ENCODE measurements at places on chromosomes 3 and 15.

DNA sequence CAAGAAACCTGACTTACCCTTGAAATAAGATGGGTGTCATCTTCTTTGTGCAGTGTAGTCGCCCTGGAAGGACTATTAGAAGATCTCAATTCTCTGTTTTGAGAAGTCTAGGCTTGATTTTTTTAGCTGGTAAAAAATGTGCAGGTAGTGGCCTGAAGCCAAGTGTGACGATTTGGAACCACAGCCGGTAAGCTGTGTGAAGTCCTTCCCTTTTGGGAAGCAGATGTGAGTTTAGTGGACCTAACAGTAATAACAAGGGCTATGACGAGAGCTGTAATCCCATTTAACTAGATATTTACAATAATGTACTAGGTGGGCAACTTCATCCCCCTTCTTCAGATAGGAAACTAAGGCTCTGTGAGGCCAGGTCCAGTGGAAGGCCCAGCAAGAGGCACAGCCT lies 81.7 kb upstream of the MYZAP start:
- DNase-seq = no peak

- DNase-seq = no peak
These were observed 23.5 kb downstream of the MITF start for GRCh38 chr3:69762768-69763229.

DNA sequence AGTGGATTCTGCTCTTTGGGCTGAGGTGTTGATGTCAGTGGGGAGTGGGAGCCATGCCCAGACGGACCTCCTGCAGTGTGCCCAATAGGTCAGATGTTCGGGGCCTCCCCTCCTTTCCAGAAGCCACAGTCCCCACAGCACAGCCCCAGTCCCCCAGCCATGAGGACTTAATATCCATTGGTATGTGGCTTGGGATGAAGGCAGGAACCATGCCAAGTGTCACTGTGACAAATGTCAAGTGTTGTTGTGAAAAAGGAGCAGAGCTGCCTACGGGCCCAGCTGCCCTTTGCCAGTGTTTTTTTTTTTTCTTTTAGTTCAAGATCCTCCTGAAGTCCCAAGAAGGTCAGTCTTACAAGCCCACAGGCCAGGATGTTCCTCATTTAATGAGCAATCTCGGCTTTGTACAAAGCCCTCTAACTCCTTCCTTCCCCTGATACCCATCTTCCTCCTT lies 12.2 kb downstream of the SEMA3G start:
- no peak for DNase-seq

DNA sequence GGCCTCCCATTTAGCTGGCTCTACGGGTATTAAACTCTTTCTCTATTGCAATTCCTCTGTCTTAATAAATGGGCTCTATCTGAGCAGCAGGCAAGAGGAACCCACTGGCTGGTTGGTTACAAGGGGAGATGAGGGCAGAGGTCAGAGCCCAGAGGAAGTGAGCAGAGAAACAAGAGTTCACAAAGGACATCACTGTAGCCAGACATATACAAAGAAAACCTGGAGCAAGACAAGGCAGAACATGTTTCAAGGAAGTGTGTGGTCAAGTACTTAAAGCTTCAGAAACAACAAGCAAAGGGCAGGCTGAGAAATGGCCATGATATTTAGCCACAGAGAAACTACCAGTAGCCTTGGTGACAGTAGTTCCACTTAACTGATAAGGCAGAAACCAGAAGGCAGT lies 24.3 kb downstream of the SUSD5 start:
- no peak for DNase-seq

GRCh38 chr3:71444028-71444860 lies 139.3 kb downstream of the FOXP1 start:
- DNase-seq = peak; percentile 94

DNA sequence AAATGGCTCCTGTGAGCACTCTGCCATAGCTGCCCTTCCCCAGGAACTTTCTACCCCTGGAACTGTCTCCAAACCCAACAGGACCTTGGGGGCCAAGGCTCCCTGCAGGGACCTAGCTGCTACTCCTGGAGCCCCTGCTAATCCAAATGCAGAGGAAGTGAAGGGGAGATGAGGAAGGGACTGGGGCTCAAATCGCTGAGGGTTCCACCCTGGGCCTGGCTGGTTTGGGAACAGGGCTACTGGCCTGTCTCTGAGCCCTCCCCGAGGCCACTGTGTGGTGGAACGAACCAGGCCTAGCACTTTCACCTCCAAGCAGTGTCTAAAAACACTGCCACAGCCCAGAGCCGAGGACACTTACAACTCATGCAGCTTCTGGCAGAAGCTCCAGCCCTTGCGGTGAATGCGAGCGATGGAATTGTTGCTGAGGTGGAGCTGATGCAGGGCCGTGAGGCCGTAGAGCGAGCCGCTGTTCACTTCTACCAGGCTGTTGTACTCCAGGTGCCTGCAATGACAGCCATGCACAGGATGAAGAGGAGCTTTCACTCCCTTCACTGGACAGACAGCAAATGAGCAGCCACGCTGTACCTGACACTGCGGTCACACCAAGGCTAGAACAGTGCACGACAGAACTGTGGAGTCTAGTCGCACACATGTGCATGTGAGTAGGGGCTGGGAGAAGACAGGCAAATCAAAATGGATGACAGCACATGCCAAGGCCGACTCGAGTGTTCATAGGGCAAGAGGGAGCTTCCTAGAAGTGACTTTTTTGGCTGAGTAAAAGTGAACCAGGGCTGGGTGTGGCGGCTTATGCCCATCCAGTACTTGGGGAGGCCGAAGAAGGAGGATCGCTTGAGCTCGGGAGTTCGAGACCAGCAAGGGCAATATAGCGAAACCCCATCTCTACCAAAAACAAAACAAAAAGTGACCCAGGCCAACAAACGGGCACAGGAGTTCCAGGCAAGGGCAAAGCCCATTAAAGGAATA lies 90.8 kb downstream of the LRIG1 start:
- no peak for DNase-seq

- peak; percentile 15 for DNase-seq
These were observed 49.9 kb downstream of the KY start for GRCh38 chr3:134600685-134601463.

DNA sequence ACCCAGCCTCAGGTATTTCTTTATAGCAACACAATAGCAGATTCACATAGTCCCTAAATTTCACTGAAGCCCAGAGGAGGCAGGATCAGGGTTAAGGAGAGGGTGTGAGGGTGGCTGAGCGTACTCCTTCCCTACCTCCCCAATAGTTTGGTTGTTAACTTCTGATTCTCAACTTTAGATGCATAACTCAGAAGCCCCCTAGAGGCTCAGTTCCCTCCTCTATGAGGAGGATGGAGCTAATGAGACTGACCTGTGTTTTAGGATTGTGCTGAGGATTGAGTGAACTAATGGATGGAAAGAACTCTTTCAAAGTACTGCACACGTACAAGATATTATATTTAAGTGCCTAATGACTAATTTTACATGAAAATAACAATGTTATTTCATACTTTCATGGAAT lies 249.3 kb upstream of the SOX14 start:
- no peak for DNase-seq

DNA sequence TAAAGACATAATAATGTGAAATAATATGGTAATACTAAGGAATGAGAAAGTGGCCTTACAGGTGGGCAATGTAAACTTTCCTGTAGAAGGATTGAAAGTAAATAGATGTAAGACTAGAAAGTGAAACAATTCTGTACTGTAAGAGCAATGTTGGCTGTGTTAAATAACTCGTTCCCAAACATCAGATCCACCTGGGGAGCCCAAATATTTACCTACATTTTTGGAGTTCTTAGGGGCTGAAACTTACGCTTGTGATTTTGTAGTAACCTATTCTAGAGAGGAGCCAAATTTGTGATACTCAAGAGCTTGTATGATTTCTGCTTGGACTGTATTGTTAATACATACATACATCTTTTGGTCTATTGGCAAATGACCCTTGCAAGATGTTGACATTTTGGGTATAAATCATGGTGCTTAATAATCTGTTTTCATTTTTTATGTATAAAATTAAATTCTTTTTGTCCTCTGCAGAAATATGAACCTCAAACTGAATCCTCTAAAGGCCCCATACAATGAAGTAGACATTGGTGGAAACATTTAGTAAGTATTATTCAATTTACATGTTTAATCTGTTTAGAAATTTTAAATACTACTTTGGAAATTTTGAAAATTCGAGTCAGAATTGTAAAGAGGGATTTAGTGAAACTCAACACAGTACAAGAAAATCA lies 8.5 kb upstream of the CHD2 start:
- DNase-seq = no peak

- DNase-seq = no peak
These were observed 30.2 kb downstream of the LYSMD4 start for GRCh38 chr15:99702895-99703602.

GRCh38 chr3:18862077-18862476 lies 286.2 kb upstream of the KCNH8 start:
- no peak for DNase-seq

- DNase-seq = no peak
These were observed 24.8 kb downstream of the CCR1 start for GRCh38 chr3:46183330-46183729.

DNA sequence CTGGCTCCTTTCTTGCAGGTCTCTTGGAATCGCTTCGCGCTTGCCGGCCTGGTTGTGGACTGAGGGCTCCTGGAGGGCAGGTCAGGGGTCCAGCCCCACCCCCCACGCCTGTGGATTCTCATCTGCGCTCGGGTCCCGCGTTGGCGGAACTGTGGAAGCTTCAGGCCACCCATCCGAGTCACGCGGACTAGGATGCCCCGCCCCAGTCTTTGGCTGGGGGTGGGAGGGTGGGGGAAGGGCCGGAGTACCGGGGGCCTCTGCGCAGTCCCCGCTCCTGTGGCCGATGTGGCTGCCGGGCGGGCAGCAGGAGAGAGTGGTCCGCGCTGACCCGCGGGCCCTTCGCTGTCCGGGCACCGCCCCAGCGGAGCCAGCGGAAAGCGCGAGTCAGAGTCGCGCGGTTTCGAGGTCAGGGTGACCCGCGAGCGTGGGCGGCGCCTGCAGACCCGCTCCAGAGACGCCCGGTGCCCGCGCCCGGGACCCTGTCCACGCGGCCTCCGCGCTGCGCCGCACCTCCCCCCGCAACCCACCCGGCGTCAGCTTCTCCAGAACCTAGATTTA lies 114.2 kb downstream of the KLF13 start:
- peak; percentile 27 for DNase-seq

All from central memory CD4-positive, alpha-beta T cell (primary cell).